NCI-H510A treated with DMSO at 0.1 percent for 48 hours (cell line): ENCODE measurements at places on chromosomes 7 and 10.
A peak's percentile ranks its signal among the peaks of the same experiment; 100 is the strongest.

DNA sequence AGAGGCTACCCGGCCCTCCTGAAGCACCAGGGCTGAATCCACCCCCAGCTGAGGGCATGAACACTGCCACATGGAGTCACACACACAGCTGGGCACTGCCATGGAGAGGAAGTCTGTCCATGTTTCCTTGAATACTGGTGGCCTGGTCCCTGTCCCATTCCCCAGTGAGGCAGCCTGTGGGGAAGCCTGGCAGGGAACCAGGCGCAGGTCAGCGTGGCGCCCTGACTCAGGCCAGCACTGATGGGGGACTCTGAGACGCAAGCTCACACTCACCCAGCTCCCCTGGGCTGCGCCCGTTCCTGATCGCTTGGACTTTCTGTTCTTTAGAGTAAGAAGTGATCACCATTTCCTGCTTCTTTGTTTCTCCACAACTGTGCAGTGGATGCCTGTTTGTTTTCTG is 128.3 kb downstream of the EGFR start:
- DNase-seq = no peak

DNA sequence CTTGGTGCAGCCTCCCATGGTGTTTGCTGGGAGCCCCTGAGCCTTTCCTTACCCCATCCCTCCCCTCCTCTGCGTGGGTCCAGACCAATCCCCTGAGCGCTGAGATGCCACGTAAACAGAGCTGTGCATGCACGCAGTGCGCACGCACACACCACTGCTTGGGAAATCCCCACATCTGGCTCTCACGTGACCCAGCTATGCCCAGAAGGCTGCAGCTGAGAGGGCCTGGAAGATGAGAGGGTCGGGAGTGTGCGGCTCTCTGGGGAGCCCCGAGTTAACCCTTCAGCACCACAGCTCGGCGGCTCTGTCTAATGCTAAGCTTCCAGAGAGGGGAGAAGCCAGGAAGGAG is 177.2 kb downstream of the SH3PXD2A start:
- peak; percentile 64 for DNase-seq

DNA sequence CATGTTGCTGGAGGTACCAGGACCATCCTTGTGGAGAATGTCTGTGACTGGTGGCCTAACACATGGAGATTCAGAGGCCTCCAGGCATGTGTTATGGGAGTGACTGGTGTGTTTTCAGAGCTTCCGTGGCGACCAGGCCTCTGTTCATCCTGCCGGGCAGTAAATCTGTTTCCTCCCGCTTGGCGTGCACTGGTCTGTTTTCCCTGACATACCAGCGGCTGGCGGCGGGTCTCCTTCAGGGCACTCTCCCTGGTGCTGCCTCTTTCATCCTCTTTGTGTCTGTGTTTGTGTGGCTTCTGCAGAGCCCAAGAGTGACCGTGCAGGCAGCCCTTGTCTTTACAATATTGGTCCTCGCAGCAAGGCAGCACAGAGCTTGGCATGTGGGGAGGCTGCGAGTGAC is 385.1 kb upstream of the MKI67 start:
- no peak for DNase-seq

DNA sequence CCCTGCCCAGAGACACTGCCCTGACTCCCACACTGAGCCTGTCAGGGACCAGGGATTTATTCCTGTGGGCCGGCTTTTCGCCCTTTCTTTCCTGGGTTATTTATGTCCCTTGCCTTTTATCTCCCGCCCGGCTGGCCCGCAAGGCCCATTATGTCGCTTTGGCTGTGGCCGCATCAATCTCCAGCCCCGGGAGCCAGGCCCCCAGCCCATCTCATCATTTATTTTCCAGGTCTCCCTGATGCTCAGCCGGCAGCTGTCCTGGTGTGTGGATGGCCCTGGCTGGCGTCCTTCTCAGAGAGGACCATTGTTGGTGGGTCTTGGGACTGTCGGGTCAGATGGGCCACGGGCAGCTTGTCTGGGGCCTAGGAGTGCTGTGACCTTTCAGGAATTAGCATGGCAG is 82.3 kb downstream of the FAM241B start:
- no peak for DNase-seq

DNA sequence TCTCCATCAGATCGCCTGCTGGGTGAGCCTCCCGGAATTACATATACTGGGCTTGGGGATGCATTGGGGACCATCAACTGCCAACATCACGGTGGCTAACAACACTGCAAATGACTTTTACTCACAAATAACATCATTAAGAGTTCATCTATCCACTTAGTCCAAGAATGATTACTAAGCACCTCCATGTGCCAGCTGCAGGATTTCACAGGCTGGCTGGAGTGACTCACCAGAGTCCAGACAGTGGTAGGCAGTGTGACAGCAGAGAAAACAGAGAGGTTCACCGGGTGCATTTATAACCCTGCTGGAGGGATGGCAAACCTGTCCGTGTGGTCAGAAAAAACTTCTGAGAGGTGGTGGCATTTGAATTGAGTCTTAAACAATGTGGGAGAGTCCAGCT is 3.2 kb upstream of the IGFBP3 start:
- DNase-seq = no peak

- DNase-seq = no peak
Measured at GRCh38 chr10:20677340-20677739, 219.8 kb downstream of the NEBL start.

DNA sequence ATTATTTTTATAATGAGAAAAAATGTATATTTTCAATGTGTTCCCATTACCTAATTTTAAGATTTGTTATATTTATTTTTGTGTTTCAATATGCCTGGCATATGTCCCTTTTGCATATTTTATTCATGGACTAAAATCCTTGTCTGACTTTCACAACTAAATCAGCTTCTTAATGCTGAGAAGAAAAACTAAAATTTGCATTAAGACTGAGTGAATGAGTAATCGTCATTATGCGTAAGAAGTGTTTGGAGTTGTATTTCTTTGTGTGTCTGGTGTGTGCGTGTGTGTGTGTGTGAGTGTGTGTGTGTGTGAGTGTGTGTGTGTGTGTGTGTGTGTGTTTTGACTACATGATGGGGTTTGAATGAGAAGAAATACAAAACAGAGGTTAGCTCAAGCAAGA is 201.7 kb upstream of the SP8 start:
- no peak for DNase-seq

DNA sequence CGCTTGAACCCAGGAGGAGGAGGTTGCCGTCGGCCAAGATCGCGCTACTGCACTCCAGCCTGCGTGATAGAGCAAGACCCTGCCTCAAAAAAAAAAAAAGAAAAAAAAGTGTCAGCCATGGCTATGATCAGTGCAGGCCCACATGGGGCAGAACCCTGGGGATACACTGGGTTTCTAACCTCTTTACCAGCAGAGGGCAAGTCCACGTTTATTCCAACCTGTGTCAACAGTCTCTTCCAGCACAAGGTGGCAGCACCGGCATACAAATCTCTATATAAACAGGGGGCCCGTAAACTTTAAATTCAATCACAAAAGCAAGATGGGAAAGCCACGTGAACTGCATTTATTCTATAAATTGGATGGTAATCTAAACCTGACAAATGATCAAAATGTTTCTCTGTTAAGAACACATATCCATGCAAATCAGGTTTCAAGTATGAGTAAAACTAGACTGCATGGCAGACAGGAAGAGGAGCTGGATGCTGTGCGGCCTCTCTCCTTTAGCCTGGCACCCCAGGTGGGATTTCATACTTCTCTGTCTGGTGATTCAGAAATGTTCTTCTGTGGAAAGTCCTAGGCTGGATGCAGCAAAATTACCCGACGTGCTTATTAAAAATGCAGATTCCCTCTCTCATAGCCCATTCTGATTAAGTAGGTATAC is 60.0 kb upstream of the STEAP1B start:
- peak; percentile 76 for DNase-seq

GRCh38 chr10:118595064-118595420 is 406 bp downstream of the PRLHR start:
- no peak for DNase-seq

GRCh38 chr10:13681095-13681494 is 94.3 kb downstream of the PRPF18 start:
- DNase-seq = peak; percentile 65

- no peak for DNase-seq
Measured at GRCh38 chr10:17645621-17646345, 1.8 kb downstream of the STAM start.

GRCh38 chr10:78952686-78953085 is 116.1 kb upstream of the ZMIZ1 start:
- no peak for DNase-seq
